ENCODE measurements at places on chromosomes 3 and 15.

- no peak for DNase-seq
These were observed 217.7 kb downstream of the ABHD5 start for GRCh38 chr3:43908456-43908855.

GRCh38 chr3:183122257-183122932 is 23.1 kb upstream of the MCCC1 start:
- DNase-seq: no peak

DNA sequence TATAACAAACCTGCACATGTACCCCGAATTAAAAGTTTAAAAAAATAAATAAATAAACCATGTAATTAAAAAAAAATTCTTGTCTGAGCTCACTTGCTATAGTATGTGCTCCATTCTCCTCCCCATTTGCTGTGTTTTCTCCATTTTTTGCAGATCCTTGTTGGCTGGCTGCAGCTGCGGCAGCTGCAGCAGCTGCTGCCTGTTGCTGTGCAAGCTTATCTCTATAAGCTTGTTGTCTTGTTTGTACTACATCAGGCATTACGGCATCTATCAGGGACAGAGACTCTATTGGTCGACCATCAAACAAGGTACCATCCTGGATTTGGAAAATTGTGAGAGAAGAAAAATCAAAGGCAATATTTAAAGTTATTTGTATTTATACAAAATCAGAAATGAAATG is 145.9 kb downstream of the TBL1XR1 start:
- DNase-seq: no peak

DNA sequence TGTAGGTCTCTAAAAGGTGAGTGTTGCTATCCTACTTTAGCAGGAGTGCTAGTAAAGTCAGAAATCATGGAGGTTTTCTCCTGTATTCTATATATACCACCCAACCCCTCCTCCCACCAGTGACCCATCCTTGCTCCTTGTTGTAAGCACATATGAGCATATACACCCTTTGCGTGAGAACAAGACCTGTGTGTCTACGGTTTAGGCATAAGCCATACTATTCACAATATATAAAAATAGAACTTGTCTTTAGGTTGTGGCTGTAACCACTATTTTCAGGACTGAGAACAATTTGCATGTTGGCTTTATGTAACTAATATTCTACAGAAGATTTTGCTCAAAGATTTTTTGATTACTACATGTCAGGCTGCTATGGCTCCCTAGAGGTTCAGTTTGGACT is 59.1 kb upstream of the TOP2B start:
- DNase-seq: no peak

DNA sequence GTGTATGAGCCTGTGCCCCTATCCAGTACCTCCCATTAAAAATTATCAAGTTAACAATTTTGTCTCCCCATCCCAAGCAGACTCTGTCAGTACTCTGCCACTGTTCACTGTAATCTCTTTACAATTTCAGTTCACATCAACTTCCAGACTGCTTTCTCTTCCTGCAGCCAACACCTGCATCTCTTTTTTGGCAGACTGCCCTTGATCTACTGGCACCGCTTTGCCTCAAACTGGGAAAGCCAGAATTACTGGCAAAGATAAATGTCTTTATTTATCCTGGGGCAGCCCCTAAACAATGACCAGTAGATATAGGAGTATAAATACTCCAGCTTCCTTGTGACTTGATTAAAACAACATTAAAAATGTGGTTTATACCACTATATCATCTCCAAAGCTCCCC is 494.1 kb downstream of the ZNF385D start:
- no peak for DNase-seq

DNA sequence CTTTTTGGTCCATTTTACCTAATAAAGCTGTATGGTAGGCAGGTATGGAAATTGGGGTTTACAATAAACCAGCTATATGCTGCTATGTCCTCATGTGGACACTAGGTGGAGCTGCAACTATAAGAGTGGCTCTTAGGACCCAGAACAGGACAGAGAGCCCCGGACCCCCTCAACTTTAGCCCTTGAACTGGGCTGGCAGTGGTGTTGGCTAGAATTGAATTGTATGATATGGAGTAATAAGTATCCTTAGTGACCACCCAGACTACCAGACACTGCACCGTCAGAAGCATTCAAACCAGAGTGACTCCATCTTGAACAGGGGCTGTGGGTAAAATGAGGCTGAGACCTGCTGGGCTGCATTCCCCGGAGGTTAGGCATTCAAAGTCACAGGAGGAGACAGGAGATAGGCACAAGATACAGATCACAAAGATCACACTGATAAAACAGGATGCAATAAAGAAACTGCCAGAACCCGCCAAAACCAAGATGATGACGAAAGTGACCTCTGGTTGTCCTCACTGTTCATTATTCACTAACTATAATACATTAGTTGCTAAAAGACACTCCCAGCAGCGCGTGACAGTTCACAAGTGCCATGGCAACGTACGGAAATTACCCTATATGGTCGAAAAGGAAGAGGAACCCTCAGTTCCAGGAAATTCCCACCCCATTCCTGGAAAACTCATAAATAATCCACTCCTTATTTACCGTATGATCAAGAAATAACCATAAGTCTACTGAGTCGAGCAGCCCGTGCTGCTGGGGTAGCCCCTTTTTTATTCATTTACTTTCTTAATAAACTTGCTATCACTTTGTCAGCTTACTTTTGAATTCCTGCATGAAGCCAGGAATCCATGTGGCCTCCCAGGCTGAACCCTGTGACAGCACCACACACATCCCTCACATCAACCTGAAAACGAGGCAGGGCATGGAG is 68.7 kb upstream of the BLM start:
- peak; percentile 53 for DNase-seq

DNA sequence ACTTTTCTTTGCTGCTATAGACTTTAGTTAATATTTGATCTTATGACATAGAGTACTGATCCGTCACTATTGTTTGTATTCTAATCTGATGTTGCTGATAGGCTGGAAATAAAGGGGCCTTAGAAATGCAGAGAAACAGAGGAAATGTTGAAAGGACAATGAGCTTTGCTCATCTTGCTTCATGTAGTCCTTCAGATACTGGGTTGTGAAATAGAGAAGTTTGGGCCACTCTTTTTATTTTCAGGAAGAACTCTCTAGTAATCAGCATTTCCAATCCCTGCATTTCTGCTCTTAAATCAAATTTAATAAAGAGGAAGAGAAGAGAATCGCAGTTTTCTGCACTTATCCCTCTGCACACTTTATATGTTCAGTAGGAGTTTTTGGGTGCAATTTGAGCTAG is 192.8 kb upstream of the THBS1 start:
- DNase-seq: no peak

DNA sequence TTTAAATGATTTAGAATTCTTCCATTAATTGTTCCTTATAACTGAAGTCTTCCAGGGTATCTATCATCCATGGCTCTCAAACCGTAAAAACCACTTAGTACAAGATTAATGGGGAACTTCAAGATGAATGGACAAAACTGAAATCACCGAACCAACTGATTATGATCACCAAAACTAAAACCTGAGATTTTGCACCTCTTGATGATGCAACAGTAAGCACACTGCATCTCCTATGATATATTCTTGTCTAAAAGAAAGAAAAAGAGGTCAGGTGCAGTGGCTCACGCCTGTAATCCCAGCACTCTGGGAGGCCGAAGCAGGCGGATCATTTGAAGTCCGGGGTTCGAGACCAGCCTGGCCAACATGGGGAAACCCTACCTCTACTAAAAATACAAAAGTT is 3.6 kb upstream of the ISY1 start:
- DNase-seq: no peak

DNA sequence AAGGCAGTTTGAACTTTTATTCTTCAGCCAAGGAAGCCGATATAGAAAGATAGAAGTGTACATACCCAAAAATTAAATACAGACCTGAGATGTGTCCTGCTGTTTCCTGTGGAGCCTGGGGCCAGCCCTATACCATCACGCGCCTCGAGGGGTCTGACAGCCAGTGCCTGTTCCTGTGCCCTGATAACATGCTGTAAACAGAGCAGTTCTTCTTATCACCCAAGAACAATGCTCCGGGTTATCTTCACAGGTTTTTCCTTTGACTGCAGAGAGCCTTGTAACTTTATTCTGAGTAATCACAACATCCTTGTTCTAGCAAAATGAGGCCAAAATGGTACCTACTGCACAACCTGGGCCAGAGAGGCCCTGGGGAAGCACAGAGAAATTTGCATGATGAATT is 289.7 kb upstream of the CHRM5 start:
- DNase-seq: no peak

GRCh38 chr15:92324101-92324963 is 69.3 kb upstream of the ST8SIA2 start:
- no peak for DNase-seq

DNA sequence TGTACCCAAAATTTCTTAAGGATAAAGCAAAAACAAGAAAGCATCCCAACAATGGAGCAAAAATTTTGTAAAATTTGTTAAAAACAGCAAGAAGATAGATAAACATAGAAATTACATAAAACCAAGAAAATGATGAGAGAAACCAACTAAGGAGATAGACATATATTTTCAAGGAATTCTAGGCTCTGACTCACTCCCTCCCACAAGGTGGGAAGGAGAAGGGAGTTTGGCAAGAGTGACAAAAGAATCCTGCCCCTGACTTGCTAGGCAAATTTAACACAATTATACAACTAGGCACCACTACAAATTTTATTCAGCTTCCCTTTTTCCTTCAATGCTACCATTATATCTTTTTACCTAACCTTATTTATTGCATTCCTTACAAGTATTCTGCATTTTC is 70.9 kb downstream of the MYO9A start:
- no peak for DNase-seq

- DNase-seq: no peak
These were observed 42.3 kb downstream of the RGMA start for GRCh38 chr15:93046721-93047120.

GRCh38 chr15:86961669-86962068 is 882.0 kb downstream of the AGBL1 start:
- no peak for DNase-seq

GRCh38 chr15:60933900-60934885 is 294.9 kb downstream of the RORA start:
- DNase-seq: no peak

GRCh38 chr3:176939022-176939817 is 258.1 kb downstream of the TBL1XR1 start:
- peak; percentile 9 for DNase-seq

GRCh38 chr15:93415576-93415975 is 326.6 kb upstream of the RGMA start:
- no peak for DNase-seq

DNA sequence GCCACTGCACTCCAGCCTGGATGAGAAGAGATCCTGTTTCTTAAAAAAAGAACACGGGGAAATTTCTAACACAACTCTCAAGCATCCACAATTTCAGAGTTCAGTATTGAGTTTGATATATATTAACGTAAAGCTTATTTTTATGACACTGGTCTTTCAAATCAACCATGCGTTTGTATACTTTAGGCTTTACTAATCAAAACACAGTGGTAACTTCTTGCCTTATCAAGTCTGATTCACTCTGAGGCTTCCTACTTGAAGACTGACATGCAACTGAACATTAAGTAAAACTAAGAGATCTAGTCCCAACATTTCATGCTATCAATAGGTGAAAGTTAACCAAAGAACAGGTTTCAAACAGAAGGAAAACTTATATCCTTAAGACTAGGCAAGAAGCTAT is 46.7 kb downstream of the PRTG start:
- no peak for DNase-seq

DNA sequence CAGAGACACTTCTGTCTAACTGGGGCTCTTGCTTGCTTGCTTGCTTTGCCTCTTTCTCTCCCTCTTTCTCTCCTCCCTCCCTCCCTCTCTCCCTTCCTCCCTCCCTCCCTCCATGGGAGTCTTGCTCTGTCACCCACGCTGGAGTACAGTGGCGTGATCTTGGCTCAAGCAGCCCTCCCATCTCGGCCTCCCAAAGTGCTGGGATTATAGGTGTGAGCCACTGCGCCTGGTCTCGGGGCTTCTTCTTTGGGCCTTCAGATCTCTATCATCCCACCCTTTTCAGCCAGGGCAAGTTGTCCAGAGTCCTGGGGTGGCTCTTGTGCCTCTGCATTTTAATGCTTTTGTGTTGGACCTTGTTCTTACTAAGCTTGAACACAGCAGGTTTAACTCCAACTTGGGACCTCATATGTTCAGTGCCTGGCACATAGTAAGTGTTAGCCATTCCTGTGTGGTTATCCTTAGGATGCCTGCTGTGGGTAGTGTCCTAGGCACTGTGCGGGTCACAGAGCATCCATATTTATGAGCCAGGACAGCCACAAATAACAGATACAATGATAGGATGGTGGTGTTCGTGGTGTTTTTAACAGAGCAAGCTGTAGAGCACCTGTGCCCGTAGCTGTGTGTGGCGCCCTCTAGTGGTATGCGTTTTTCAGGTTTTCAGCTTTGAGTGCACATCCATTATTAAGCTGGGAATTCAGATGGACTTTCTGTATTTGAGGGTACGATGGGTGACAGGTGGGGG is 75.1 kb downstream of the CCK start:
- peak; percentile 65 for DNase-seq

DNA sequence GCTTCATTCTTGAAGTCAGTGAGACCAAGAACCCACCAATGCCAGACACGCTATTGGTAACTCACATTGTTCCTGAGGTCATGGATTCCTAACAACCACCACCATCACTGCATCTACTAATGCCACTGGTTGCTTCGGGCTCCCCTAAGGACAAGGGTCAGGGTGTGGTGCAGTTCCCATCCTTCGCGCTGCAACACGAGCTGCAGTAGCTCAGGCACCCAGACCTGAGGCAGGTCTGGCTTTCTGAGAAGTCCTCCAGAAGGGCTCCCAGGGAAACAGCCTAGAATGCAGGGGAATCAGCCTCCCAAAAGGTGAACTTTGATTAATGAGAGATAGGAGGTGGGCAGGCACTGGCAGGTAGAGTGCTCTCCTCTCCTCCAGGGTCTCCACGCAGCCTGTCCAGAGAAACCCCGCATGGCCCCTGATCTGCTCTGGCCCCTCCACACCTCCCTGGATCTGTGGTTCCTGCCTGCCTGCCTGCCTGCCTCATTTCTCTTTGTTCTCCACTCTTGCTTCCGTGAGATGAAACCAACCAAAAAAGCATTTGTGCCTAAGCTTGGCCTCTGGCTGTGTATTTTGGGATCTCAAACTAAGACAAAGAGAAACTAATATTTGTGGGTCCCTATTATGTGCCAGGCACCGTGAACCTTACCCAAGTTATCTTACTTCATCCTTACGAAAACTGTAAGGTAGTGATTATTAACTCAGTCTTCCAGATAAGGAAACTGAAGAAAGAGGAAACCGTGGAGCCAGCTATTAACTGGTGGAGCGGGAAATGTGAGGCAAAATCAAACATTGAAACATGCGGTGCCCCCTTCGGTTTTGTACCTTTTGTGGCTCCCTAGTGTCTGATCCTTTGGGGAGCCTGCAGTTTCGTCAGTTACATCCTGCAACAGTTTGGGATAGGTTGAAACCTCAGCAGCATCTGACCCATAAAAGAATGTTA is 43.9 kb upstream of the USP3 start:
- DNase-seq: no peak

Data from activated T-cell treated with anti-CD3 and anti-CD28 coated beads for 4 hours (primary cell).